ENCODE measurements at places on chromosomes 1 and 21. TPM values are rescaled to one million over a fixed set of nuclear protein-coding genes. Genes with fewer than 3 reads are reported as not detected.

- DNase-seq, result no peak
Observed at GRCh38 chr1:171941920-171942319, 100.6 kb downstream of the DNM3 start.

DNA sequence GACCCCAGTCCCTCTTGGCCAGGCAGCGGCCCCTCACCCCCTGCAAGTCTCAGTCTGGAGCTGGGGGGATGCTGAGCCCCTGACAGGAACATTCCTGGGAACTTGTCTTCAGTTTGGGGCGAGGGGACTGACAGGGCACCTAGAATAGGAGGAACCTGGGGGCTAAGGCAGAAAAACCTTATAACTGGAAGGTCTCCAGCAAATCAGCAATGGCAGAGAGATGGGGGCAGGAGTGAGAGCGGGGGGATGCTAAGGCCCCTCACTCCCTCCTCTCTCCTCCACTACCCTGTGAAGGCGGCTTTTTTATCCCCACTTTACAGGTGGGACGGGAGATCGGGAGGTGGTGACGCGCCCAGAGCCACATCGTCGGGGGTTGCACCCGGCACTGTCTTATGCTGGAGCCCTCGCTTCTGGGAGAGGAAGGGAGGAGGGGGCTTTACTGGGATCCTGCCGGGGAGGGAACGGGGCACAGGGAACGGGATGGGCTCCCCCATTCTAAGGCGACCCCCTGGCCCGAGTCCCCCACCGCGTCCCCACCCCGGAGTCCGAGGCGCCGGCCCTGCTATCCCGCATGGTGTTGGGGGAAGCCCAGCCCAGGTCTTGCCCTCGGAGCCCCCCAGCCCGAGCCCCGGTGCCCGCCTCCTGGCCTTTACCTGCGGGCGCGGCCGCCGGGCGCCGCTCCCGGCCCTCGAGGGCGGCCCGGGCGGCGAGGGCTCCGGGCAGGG is 456 bp downstream of the COL8A2 start:
- DNase-seq, result no peak

RGSL1 gene
- not detected for total RNA-seq

GRCh38 chr1:245915406-245915805 is 591.7 kb downstream of the SMYD3 start:
- no peak for DNase-seq

DNA sequence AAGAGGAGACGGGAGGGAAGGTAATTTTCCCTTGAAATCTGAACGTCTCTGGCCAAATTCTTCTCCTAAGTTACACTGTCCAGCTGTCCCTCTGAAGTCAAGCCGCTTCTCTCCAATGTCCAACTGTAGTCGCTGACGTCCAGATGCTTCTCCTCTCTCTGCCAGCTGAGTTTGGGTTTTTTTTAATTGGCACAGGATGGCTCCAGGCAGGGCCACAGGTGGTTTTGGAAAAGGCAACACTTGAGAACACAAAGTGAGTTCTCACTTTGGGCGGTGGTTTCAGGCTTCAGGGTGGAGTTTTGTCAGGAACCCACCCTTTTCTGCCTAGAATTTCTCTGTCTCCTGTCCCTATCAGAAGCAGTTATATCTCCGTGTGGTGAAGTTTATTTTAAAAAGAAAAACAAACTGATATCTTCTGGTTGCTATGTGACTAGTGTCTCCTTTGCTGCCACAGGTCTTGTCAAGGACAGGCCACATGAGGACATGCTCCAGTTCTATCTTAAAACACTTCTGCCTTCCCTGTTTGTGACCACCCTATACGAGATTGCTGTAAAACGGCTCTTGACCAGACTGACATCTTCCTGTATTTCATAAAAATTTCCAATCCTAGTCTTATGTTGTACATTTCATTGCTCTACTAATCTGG is 472.3 kb upstream of the ADGRL4 start:
- DNase-seq, result no peak
